ENCODE measurements at places on chromosomes 2 and 18.

GRCh38 chr2:85164145-85164569 lies 31.0 kb downstream of the TCF7L1 start:
- no peak for DNase-seq

DNA sequence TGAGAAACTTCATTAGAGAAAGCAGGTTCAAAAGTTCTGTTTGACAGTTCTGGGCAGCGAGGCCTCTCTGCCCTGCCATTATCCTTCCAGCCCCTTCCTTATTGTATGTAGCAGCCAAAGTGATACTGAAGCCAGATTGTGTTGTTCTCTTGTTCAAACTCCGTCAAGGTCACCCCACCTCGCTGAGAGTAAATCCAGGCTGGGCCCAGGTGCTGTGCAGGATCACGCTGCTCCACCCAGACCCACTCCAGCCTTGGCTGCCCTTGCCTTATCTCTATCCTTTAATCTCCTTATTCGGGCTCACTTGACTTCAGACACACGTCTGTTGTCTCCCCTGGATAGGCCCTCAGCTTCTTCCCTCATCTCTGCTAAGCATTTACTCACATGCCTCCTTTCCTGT lies 196.1 kb downstream of the CPS1 start:
- no peak for DNase-seq

- DNase-seq = no peak
These were observed 693 bp downstream of the ORC2 start for GRCh38 chr2:200962811-200963123.

DNA sequence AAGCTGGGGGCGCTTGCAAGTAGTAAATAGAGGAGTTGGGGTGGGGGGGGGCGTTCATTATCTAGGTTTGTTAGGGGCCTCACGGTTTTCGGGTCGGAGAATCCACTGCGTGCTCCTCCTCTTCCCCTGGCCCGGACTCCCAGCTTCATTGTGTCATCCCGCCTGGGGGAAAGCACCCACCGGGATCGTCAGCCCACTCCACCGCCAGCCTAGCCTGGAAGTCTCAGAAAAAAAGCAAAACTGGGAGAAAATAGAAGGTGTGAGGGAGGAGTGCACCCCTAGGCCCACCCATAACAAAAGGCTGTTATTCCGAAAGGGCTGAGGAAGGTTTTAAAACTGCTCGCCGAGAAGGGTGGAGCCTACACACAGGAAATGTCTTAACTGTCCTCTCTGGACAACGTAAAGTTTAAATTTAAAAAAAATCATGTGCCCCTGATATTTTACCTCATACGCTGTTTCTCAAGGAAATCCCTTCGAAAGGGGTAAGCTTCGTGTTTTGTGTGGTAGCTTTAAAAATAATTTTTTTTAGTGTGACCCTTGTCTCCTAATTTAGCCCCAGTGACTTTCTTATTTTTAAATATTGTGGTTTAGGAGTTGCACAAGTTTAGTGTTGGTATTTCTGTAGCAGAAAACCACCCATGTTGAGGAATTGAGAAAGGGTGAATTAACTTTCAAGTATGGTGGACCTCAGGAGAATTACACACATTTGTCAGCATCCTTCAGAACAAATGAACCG lies 104.2 kb downstream of the SPTBN1 start:
- DNase-seq = peak; percentile 78

DNA sequence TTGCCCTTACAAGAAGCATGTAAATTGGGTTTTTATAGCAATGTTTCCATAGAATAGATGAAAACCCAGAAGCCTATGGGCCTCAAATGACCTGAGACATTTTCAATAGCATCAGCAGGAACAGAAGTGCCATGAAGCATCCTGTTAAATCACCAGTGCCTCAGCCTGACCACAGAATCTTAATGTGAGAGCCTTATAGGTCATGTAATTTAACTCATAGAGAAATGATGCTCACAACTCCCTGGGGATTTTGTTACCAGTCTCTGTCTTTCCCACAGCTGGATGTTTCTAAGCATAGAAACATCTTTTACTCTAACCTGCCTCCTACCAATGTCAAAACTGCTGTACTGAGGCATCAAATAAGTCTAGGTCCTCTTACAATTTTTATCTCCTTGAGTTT lies 295.8 kb upstream of the ACVR2A start:
- peak; percentile 33 for DNase-seq
